Gastrocnemius medialis (tissue), 4 donors: ENCODE measurements at places on chromosomes 2 and 18.
A peak's percentile ranks its signal among the peaks of the same experiment; 100 is the strongest.

DNA sequence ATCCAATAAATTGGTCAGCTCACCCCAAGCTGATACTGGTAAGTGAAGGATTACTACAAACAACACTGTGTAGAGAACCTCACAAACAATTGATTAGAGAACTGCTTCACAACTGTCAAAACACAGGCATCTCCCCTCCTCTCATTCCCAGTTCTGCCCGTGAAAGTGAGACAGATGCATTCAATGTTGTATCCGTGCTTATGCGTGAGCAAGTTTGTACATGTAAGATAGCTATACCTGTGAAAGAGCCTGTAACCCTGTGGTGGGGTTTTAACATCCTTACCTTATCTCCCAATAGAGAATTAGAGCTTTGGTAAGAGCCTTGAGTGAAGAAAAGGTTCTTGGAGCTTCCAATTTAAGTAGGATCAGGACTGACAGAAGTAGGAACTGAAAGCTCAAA is 9.1 kb downstream of the MARCHF4 start:
- no peaks in the 10 kb centered on the region for H3K36me3 ChIP-seq
- DNase-seq = no peak
- peaks cover 6% of the 10 kb centered on the region for H3K27me3 ChIP-seq
- no peak overlapping the region for H3K4me3 ChIP-seq
- no peaks in the 10 kb centered on the region for H3K4me1 ChIP-seq

DNA sequence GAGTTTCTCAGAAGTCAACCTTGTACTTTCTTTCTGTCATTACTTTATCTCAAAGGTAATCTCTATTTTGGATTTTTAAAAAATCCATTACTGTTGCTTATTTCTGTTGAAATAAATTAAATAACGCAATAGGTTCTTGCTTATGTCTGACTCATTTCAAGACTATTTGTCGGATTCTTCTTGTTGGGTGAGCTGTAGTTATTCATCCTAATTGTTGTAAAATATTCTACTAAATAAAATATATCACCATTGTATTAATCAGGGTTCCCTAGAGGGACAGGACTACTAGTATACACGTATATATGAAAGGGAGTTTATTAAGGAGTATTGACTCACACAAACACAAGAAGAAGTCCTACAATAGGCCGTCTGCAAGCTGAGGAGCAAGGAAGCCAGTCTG is 403.9 kb upstream of the CYRIA start:
- H3K27ac ChIP-seq = no peak overlapping the region
- no peaks in the 10 kb centered on the region for H3K4me1 ChIP-seq
- no peak overlapping the region for H3K4me3 ChIP-seq
- no peaks in the 10 kb centered on the region for H3K27me3 ChIP-seq
- DNase-seq = no peak
- H3K36me3 ChIP-seq = no peaks in the 10 kb centered on the region

DNA sequence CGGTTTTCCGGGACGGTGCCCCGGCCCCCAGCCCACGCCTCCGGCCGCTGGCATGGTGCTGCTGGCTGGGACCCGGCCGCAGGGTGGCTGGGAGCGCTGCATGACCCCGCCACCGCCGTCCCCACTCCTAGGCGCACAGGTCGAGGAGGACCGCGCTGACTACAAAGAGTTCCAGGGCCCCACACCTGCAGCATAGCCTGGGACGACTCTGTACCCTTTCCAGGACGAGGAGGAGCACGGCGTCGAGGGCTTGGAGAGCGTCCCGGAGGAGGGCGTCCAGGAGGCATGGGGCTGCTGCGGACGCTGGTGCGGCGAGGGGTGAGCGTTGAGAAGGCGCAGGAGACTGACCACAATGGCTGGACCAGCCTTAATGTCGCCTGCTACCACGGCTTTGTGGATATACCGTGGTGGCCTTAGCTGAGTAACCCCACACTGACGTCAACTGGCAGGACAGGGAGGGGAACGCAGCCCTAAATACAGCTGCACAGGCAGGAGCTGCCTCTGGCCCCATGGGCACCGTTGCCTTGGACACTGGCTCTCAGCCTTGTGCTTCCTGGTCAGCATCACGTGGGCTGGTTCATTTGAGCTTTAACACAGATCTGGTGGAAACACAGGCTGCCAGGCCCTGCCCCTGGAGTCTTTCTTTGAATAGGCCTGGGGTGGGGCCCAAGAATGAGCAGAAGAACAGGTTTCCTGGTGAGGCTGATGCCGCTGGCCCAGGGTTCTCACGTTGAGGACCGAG is 40.9 kb upstream of the TRIM43B start:
- peaks cover 3% of the 10 kb centered on the region for H3K27me3 ChIP-seq
- no peak for DNase-seq
- no peak overlapping the region for H3K27ac ChIP-seq
- H3K4me1 ChIP-seq = no peaks in the 10 kb centered on the region
- no peaks in the 10 kb centered on the region for H3K36me3 ChIP-seq
- H3K4me3 ChIP-seq = peak overlapping the region; percentile 69

DNA sequence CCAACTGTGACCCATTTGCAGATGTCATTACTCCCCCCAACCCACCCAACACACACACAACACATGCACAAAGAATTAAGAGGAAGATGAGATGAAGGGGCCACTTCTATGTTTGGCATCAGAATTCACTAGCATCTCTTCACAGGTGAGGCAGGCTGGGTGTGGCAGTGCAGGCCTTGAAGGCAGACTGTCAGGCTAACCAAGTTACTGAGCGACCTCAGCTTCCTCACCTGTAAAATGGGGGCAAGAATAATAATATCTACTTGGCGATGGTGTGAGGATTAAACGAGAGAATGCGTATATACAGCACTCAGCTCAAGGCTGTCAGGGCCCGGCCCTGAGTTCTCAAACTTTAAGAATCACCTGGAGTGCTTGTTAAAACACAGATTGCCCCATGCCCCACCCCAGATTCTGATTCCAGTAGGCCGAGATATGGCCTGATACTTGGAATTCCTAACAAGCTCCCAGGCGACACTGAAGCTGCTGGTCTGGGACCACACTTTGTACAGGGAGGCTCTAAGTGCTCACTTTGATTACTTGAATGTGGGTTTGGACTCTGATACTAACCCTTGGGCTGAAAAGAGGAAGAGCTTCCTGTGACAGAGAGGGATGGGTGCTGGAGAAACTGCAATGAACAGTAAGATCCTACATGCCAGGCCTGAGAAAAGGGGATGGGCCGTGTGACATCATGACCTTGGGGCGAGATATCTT is 1.1 kb downstream of the ACTG2 start:
- no peak for DNase-seq
- H3K4me1 ChIP-seq = no peaks in the 10 kb centered on the region
- H3K36me3 ChIP-seq = no peaks in the 10 kb centered on the region

- H3K36me3 ChIP-seq = no peaks in the 10 kb centered on the region
- H3K27me3 ChIP-seq = no peaks in the 10 kb centered on the region
- DNase-seq = no peak
- H3K4me3 ChIP-seq = no peak overlapping the region
- no peak overlapping the region for H3K27ac ChIP-seq
Observed at GRCh38 chr18:5986257-5986931, 91.1 kb upstream of the TMEM200C start.
